ENCODE measurements at places on chromosomes 3 and 15.

GRCh38 chr3:98573181-98573728 is 20.2 kb downstream of the CPOX start:
- DNase-seq, result peak; percentile 31

- no peak for DNase-seq
Observed at GRCh38 chr15:62026487-62027262, 33.6 kb downstream of the VPS13C start.

GRCh38 chr15:31488437-31489204 is 162.0 kb downstream of the KLF13 start:
- DNase-seq, result peak; percentile 85

GRCh38 chr3:155581579-155581978 is 163.3 kb downstream of the PLCH1 start:
- DNase-seq, result no peak

DNA sequence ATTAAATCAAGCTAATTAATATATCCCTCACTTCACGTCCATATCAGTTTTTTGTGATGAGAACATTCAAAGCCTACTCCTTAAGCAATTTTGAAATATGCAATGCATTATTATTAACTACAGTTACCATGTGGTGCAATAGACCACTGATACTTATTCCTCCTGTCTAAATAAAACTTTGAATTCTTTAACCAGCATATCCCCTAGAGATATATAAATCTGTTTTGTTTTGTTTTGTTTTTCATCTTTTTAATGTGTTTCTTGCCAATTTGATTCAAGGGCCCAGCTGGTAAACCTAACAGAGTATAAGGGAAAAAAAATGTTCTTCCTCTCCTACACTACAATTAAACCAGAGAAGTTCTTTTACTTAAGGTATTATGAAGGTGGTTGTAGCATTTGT is 524.2 kb downstream of the NAALADL2 start:
- peak; percentile 38 for DNase-seq

- DNase-seq, result peak; percentile 27
Observed at GRCh38 chr3:122942937-122943827, 84.4 kb downstream of the SEMA5B start.

- peak; percentile 3 for DNase-seq
Observed at GRCh38 chr15:86001200-86001599, 78.5 kb upstream of the AGBL1 start.

GRCh38 chr3:149003653-149004305 is 12.4 kb downstream of the GYG1 start:
- no peak for DNase-seq

DNA sequence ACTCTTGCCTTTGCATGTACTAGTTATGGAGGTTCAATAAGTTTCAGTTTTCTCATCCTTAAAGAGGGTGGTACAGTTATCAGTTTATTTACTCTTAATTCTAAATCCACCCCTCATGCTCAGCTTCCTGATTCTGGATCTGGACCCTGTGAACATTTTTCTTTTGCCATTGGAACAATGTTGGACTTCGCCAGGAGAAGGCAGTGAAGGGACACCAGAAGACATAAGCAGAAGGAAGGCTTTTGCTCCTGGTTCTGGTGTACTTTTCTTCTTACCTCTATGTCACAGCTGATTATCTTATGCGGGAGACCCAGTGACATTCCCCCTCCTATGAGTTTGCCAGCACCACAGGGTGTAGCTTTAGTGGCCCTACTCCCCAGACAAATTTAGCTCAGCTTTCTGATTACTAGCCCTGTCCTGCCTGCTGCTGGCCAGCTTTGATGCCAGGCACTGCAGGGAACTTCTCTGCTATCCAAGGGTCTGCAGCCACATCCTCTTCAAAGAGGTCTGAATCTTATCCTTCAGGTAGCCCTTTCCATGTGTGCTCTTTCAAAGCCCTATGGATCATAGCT is 466.3 kb upstream of the EPHA3 start:
- no peak for DNase-seq

DNA sequence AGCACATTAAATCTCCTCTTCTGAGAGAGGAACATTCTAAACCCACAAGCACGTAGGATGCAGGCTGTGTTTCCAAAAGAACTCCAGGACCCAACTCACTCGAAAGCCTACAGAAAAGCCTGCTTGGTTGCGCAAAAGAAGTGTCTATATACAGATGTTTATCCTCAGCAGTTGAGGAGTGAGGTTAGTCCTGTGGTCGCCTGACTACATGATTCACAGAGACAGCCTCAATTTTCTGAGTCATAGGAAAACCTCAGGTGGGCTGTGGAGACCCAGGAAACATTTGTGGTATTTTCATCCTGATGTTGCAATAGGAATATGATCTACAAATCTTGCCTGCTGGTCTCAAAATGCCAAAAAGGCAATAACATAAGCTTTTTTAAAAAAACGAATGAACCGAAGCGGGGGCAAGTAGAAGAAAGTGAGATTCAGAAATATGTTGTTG is 183.8 kb upstream of the THRB start:
- peak; percentile 100 for DNase-seq

- DNase-seq, result peak; percentile 47
Observed at GRCh38 chr3:165518346-165518745, 318.9 kb downstream of the BCHE start.

- DNase-seq, result no peak
Observed at GRCh38 chr3:124636101-124636862, 94.0 kb upstream of the UMPS start.

DNA sequence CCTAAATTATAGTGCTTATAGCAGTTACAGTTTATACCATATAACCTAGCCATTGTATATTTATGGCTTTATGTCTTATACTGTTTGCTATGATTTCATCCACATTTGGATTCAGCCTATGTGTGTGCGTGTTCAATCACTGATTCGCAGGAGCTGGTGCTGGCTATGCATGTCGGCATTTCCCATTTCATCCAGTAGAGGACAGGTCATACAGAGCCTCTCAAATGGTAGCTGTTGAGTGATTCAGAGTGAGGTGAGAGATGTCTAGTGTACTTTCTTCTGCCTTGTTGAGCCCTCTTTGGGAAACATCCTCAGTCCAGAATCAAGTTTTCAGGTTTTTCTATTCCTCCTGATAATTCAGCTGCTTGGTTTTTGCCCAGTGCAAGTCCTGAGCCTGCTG is 76.1 kb downstream of the FRMD4B start:
- DNase-seq, result peak; percentile 64

DNA sequence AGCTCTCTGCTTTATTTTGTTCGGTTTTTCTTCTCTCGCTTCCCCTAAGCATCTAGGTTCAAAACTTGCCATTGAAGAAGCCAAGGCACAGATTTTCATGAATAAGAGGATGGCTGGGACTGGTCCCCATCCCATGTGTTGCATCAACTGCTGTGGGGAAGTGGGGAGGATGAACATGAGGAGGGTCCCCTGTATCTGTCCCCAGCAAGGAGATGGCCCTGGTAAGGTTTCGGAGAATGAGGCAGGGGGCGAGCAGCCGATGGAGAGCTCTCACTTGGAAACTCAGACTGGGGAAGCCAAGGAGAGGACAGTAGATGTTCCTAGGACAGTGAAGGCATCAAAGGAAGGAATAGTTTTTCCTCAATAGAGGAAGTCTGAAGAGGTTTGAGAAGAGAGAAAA is 142.0 kb upstream of the ATP2B2 start:
- no peak for DNase-seq

DNA sequence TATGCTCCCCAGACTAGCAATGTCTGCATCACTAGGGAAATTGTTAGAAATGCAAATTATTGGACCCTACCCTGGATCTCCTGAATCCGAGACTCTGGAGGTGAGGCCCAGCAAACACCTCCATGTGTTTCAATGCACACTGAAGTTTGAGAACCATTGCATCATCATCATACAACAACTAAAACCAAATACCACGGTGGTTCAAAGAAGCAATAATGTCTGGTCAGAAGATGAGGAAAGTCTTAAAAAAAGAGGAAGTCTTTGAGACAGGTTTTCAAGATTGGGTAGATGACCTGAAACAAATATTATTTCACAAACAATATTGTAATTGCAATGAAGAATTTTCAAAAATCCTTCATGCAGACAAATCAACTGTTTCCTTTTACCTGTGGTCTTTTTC is 60.3 kb upstream of the TRA2B start:
- no peak for DNase-seq

DNA sequence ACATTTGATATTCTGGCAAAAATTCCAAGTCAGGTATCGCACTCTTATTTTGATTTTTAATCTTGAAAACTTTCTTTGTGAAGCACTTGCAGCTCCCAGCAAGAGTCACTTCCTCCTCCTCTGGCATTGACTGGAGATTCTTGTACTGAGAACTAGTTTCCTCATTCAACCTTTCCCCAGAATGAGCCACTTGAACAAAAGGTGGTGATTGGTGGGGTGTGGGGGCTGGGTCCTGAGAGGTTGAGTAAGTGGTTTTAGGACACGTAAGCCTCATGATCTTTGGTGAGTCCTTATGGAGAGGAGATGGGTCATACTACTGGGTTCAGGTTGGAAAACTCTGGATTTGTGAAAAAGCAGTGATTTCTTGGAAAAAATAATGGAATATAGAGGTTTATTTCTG is 32.3 kb upstream of the ONECUT1 start:
- DNase-seq, result no peak

- no peak for DNase-seq
Observed at GRCh38 chr15:99574502-99574901, 8.7 kb downstream of the MEF2A start.

GRCh38 chr3:186665625-186666188 is at the start of gene HRG:
TSS of gene HRG (plus strand) at chr3:186666014. CDS start at chr3:186666032, 18 bp downstream.
- no peak for DNase-seq

DNA sequence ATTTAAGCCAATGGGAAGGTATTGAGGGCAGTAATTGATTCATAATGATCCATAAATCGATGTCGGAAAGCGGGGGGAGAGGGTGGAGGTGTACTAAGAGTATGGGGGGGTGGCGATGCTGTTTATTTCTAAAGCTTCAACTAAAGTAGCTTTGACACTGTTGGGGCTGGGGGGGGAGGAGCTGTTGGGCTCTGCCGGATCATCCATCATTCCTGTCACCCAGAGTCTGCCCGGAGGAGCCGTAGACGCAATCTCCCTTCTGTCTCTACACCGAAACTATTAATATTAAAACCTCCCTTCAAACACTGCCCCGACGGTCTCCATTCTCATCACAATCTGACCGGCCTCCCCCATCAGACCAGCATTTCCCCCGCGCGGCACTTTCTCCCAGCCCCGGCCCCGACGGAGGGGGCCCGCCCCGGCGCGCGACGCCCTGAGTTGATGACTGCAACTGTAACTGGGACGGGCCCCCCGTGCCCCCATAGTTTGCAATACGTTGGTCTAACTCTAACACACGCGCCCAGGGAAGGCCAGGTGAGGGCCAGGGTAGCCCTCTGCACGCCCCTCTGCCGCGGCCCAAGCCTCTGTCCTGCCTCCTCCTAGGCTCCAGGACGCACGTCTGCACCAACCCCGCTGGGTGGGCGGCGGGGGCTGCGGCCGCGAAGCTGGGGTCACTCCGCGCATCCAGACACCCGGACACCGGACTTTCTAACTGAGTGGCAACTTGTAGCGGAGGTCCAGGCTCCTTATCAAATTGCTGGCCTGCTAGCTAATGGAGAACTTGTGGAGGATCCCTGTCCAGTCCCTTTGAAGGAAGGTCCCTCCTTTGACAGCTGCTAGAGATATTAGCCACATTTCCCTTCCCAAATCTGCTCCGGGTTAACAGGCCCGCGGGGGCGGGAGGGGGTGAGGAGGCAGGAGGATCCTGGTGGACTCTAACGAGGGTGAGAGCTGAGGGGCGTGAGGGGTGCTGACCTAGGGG is 212.0 kb downstream of the MEIS2 start:
- DNase-seq, result peak; percentile 68

DNA sequence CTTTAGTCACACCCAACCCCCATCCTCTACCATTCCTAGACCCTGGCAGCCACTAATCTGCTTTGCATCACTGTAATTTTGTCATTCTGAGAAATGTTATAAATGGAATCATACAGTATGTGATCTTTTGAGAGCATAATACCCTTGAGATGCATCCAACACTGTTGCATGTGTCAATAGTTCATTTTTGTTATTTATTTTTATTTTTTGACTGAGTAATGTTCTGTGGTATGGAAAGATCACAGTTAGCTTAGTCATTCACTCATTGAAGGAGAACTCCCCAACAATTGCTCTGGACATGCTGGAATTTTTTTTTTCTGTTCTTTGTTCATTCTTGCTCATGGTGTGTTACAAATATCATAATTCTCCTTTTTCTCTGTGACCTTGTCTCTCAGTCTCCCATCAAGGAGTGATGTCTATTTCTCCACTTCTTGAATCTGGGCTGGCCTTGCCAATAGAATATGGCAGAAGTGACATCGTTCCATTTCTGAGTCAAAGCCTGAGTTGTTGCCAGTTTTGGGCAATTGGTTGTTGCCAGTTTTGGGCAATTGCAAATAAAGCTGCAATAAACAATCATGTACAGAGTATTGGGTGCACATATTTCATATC is 6.8 kb upstream of the ADPGK start:
- DNase-seq, result peak; percentile 31

GRCh38 chr3:144257381-144257780 is 285.8 kb downstream of the DIPK2A start:
- DNase-seq, result no peak

GRCh38 chr3:157086060-157086750 is 73.7 kb downstream of the CCNL1 start:
- no peak for DNase-seq

- no peak for DNase-seq
Observed at GRCh38 chr3:38022896-38023709, 6.3 kb downstream of the PLCD1 start.

GRCh38 chr15:89038146-89038545 is 50.1 kb upstream of the ABHD2 start:
- DNase-seq, result no peak

DNA sequence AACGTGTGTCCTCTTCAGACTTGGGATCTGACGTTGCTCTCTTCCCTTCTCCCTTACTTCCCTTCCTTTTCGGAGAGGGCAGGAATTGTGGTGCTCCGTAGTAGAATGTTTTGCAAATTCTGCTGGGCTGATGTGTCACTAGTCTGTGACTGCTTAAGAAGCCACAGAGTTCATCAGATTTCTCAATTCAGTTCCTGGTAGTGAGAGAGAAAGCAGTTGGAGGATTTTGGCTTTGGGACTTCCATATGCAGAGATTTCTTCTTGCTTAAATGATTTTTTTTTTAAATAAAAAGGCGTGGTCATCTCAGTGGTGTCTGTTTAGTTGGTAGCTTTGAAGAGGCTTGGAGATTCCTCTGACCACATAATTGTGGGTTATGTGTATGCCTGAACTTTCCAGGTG is 10.1 kb downstream of the CEMIP start:
- DNase-seq, result peak; percentile 65

DNA sequence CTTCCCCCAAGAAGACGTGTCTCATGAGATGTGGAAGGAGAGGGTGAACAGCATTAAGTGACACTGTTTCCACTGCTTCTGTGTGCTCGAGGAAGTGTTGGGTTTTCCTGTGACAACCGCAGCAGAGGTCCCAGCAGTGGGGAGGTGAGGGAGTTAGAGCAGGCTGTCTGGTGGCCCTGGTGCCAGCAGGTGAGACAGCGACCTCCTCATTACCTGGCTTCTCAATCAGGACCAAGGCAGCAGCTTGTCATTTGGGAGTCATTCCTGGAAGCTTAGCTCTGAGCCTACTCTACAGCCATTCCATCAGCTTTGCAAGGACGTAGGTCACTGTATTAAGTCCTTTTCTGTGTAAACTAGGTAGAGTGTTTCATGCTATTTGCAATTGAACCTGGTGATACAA is 63.3 kb upstream of the RGMA start:
- DNase-seq, result no peak
